Stimulated activated CD8-positive, alpha-beta memory T cell treated with anti-CD3 and anti-CD28 coated beads, Interleukin-15, amount 100 ng/mL, for 48 hours (primary cell): ENCODE measurements at places on chromosomes 11 and 22.

GRCh38 chr11:125398475-125398874 lies 97.6 kb downstream of the FEZ1 start:
- DNase-seq = no peak

- DNase-seq = no peak
These were observed 2102.1 kb upstream of the RAG2 start for GRCh38 chr11:38700111-38700510.

DNA sequence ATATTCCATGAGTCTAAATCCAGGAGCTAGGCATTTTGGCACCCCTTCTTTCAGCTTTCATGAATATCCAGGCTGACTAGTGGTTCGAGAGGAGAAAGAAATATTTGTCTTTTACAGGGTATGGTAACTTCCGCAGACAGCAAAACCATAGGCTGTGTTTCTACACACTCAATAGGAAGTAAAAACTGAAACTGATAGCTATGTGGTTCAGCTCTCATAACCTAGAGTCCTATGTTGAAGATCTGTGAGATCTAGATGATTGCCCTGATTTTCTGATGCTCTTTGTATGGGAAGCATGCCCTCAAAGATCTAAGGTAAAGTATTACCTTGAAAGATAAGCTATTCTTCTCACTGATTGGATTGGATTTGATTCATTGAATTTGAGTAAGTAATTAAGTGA lies 118.3 kb downstream of the CD44 start:
- no peak for DNase-seq

DNA sequence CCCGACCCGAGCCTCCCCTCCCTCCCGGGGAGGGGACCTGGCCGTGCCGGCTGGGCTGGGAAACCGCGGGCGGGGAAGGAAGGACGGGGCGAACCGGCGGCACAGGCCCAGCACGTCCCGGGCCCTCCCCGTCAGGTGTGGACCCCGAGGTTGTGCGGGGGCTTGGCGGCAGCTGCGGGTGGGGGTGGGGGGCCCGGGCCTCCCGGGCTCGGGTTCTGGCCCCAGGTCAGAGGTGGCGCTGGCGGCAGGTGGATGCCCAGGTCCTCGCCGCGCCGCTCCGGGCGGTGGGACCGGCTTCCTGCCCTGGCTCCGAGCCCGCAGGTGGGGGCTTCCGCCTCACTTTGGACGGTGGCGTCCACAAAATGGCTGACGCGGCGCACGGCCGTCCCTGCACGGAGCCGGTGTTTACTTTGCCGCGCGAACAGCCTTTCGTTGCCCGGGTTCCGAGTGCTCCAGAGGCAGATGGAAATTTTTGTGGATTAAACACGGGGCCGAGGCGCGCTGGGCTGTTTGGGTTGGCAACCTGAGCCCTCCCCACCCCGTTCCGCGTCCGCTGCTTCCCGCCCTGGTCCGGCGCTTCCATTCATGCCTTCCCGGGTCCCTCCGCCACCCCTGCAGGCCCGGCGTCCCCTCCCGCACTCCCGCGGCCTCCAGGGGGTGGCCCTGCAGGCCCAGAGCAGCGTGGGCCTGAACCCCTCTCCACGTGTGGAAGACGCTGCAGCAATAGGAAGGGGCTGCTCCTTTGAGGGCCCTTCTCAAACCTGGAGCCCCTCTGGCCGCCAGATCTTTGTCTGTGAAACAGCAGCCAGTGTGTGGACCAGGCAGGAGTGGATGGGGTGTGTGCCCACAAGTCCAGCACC lies 92.0 kb upstream of the KCNQ1OT1 start:
- DNase-seq = no peak

GRCh38 chr22:49629586-49630447 lies 197.9 kb downstream of the BRD1 start:
- DNase-seq = no peak

DNA sequence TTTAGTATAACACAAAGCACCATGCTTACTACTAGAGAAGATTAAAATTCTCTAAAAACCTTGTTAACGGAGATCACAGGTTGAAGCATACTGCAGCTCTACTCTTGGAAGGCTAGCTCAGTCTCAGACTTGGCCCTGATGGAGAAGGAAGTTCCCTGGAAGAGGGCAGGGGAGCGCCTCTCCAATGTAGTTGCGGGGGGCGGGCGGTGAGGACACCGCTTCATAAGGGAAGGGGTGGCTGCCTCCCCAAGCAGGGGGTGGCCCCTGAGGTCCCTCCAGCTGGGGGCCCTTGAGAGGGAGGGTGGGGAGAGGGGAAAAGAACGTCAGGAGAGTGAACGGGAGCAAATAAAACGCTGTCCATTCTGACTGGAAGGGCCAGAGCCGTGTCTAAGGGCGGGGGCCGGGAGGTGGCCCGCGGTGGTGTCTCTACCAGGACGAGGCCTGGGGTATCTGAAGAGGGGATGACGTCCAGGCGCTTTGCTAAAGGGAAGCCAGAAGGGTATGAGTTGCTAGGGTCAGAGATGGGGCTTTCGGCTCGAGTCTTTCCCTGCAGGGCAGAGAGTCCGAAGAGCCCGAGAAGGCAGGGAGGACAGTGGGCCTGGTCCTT lies 553 bp upstream of the USP47 start:
- DNase-seq = no peak
